ENCODE measurements at places on chromosomes 12 and 14.

GRCh38 chr12:51678086-51678724, 87.2 kb downstream of the SCN8A start:
- DNase-seq = peak; percentile 0

DNA sequence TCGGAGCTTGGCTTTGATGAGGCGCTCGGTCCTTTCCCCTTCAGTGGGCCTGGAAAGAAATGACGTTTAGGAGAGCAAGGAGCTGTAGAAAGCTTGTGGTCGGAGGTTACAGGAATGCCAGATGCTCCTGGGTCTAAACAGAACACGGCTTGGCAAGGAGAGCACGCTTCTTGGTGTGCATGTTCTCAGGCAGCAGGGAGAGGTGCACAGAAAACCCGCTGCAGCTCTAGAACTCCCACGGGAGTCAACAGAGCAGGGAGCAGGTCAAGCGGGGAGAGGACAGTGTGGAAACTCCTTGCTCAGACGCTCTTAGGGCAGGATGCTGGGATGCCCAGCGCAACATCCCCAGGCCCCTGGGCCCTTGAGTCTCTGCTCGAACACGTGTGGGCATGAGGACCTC, 51.0 kb downstream of the SSH1 start:
- DNase-seq = no peak

- no peak for DNase-seq
Observed at GRCh38 chr12:101229841-101230241, 19.8 kb upstream of the SLC5A8 start.

DNA sequence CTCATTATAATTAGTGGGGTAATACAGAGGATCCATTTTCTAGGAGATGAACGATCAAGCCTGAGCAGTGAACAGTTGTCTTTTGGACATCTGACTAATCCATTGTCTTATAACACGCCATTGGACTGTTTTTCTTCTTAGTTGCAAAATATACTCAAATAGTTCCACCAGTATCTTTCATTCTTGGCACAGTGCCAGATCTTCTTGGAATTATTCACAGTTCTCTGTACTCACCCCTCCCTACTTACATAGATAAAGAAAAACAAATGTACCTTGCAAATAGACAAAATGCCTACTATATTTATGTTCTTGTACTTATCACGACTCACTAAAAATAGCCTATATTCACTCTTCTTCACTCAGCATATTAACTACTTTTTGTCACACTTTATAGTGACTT, 3.8 kb downstream of the CBLN3 start:
- no peak for DNase-seq

- DNase-seq = no peak
Observed at GRCh38 chr12:66159123-66159522, 10.7 kb downstream of the TMBIM4 start.

DNA sequence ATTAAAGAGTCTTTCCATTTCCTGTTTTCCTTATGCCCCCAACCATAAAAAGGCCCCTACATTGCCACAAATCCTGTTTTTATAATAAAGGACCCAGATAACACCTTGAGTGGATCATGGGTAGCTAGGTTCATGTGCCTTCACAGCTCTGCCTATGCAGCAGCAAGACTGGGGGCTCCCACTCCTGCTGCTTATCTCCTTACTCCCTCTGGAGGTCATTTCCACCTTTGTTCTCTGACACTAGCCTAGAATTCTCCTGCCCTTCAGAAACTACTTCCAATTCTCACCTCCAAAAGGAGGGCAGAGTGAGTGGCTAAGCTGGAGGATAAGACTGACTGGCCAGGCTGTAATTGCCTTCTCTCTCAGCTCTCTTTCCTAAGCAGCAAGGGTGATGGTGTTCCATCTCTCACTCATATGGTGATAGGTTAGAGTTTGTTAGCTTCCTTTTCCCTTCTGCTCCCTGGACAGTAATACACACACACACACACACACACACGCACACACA, 20.0 kb upstream of the STAC3 start:
- no peak for DNase-seq

- no peak for DNase-seq
Observed at GRCh38 chr14:64707661-64708060, 3.4 kb downstream of the PLEKHG3 start.

DNA sequence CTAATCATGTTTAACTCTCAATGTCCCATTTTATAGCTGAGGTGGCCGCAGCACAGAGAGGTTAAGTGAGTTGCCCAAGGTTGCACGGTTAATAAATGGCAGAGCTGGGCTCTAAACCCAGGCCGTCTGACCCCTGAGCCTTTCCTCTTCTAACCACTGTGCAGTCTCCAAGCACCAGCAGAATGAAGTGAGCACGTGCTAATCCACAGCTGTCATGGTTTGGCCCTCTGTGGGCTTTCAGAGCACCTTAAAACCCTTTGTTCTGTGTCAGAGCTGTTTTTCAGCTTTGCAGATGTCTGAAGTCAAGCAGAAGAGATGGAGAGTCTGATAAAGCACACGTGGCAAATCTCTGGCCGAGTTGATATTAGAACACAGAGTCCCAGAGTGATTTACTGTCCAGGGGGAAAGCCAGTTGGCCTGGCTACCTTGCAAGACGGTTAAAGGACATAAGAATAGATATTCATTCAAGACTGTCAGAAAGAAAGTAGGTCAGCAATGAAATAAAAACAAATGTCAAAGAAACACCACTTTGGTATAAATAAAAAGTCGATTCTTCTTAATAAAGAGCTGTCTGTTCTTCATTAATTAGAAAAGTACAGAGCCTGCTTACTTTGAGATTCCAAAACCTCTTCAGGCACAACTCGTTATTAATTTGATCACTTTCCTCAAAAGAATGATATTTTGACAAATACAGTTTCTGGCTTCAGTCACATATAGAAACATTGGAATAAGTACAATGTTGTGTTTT, 107.3 kb downstream of the CRADD start:
- DNase-seq = peak; percentile 47

DNA sequence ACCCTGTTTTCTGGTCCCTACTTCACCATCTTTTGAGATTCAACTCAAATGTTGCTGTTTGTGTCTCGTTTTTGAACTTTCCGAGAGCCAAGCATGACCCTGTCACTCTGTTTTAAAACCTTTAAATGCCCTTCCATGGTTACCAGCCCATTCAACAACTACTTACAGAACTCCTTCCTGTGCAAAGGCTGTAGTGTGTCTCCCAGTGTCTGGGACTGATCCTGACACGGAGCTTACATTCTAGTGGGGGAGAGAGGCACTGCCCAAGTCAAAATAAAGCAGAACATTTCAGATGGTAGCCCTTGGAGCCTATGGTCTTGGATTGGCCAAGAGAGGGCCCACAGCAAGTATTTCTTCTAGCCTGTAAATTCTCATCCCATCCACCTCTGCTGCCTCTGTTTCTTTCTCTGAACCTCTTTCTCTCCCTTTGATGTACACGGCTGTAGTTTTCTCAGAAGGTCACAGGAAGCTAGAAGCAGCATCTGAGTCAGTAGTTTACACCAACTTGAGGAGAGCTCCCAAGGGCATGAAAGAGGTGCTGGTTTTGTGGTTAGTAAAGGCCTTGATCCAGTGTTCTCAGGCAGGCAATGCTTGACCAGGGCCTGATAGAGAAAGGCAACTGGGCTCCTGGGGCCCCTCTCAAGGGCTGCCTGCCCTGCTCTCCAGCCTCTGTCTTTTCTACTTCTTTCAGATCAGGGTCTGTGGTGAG, 42.3 kb upstream of the SLC24A4 start:
- no peak for DNase-seq

GRCh38 chr12:3275171-3276041, 198.2 kb downstream of the TSPAN9 start:
- DNase-seq = no peak

GRCh38 chr12:42865282-42865681, 275.7 kb upstream of the PRICKLE1 start:
- DNase-seq = no peak

DNA sequence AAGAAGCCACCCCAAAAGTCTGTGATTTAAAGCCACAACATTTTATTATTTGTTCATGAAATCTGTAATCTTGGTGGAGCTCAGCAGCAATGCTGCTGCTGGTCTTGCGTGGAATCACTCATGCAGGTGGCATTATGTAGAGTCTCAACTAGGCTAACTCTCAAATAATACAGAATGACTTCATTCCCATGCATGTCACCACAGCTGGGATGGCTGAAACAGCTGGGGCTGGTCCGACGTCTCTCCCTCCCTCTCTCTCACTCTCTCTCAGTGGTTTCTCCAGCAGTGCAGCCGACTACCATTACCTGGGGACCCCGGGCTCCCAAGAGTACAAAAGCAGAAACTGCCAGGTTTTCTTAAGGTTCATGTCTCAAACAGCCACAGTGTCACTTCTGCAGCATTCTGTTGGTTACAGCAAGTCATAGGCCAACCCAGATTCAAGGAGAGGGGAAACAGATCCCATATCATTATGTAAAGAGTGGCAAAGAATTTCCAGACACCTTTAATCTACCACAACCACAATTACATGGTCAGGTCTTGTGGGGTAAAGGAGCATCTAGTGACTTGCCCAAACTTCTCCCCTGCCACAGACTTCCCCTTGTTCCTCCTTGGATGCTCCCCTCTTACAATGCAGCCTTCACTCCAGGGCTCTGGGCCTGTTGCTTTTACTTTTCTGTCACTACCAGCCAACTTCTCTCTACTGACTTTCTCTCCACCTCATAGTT, 192.0 kb upstream of the HMGA2 start:
- DNase-seq = no peak

GRCh38 chr12:40827683-40828592, 135.7 kb downstream of the CNTN1 start:
- no peak for DNase-seq

- DNase-seq = no peak
Observed at GRCh38 chr14:52399921-52400595, 85.9 kb downstream of the PTGER2 start.

- DNase-seq = no peak
Observed at GRCh38 chr12:88758176-88758575, 177.9 kb upstream of the KITLG start.

DNA sequence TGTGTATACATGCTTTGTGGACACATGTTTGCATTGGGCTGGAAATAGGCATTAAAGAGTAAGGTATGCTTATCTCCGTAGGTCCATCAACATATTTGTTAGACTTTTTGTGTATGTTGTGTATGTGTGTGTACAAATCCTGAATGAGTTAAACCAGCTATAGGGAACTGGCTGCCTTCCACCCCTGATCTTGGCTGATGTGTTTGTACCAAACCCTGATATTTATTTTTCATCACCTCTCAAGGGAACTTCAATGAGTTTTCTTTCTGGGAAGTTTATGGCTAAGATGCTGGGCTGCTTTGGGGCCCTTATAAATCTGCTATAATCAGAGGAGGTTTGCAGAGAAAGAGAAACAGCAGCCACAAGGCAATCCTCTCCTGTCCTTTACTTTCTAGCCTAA, 37.1 kb upstream of the CISTR start:
- no peak for DNase-seq

- DNase-seq = no peak
Observed at GRCh38 chr14:105917933-105918436, 391.6 kb downstream of the TMEM121 start.

GRCh38 chr12:117686911-117687377, 281.8 kb downstream of the KSR2 start:
- no peak for DNase-seq

- DNase-seq = no peak
Observed at GRCh38 chr14:83825843-83826242, 1704.1 kb upstream of the FLRT2 start.

DNA sequence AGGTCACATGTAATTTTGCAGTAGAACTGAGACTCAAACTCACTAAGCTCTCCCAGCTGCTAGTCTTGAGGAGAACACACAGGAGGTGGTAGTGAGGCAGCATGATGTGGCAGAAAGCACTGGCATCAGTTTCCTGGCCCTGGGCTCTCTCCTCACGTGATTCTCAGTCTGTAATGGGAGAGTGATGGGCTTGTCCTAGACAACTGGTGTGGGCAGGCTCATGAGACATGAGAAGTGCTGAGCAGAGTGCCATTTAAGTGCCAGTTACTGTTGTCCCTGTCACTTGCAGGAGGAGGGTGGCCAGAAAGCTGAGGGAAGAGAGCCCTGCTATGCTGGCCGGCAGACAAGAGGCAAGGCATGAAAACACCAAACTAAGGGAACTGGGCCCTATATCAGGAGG, 48.5 kb upstream of the OVCH1 start:
- no peak for DNase-seq

GRCh38 chr14:34981743-34982420, 910 bp upstream of the SRP54 start:
- peak; percentile 59 for DNase-seq

DNA sequence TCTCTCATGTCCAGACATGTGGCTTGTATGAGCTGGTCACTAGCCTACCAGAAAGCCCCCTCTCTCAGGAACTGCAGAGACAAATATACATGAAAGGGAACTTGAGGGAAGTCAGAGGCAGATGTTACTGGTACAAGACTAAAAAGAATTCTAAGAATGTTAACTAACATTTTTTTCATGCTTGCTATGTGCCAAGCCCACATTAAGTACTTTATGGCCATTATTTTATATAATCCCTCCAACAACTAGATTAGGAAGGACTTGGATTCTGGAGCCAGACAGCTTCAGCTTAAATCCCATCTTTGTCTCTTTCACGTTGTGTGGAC, 24.6 kb downstream of the TTC9 start:
- DNase-seq = no peak

All from NCI-H524 treated with DMSO at 0.1 percent for 48 hours (cell line).